Endothelial cell of coronary artery (primary cell): ENCODE measurements at places on chromosomes 2 and 18. TPM values are rescaled to one million over a fixed set of nuclear protein-coding genes. Genes with fewer than 3 reads are reported as not detected.

The MARCO gene
- not detected in 2 replicates for total RNA-seq

The ITGB6 gene
- total RNA-seq, result 0.09 TPM in 1 of 2 replicates, not detected in the other

The MTCL1 gene
- 20.5 and 43.0 TPM in 2 replicates for total RNA-seq

The MOGAT1 gene
- not detected in 2 replicates for total RNA-seq

The GPR35 gene
- total RNA-seq, result under 0.01 and 0.47 TPM in 2 replicates

The HOXD1 gene
- 1.8 and 2.3 TPM in 2 replicates for total RNA-seq

The ZNF892 gene
- 5.4 and 7.2 TPM in 2 replicates for total RNA-seq

The HSBP1L1 gene
- 2.0 and 2.2 TPM in 2 replicates for total RNA-seq

The PRSS56 gene
- not detected in 2 replicates for total RNA-seq
